ENCODE measurements at places on chromosomes 12 and 14.
A peak's percentile ranks its signal among the peaks of the same experiment; 100 is the strongest.

GRCh38 chr14:33455654-33456345 is 495.1 kb downstream of the EGLN3 start:
- DNase-seq = no peak

DNA sequence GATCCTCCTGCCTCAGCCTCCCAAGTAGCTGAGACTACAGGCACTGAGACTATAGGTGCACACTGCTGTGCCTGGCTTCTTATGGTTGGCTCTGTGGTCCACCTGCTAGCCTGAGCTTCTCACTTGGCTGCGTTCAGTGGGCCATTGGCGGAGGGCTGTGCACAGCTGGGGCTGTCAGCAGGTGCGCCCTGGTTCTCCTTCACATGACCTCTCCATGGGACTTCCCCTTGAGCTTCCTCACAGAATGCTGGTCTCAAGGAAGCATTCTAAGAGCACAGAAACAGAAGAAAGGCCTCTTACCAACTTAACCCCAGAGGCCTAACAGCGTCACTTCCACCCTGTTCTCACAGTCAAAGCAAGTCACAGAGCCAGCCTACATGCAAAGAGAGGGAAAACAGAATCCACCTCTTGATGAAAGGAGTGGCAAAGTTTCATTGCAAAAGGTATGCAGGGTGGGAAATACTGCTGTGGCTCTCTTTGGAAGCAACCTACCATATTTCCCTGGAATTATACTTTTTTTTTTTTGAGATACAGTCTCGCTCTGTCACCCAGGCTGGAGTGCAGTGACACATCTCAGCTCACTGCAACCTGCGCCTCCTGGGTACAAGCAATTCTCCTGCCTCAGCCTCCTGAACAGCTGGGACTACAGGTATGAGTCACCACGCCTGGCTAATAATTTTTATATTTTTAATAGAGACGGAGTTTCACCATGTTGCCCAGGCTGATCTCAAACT is 9.3 kb downstream of the RILPL2 start:
- DNase-seq = peak; percentile 75

- DNase-seq = no peak
Measured at GRCh38 chr14:77663293-77663692, 44.5 kb downstream of the ALKBH1 start.

- no peak for DNase-seq
Measured at GRCh38 chr14:67738740-67739504, 37.2 kb downstream of the RDH12 start.

DNA sequence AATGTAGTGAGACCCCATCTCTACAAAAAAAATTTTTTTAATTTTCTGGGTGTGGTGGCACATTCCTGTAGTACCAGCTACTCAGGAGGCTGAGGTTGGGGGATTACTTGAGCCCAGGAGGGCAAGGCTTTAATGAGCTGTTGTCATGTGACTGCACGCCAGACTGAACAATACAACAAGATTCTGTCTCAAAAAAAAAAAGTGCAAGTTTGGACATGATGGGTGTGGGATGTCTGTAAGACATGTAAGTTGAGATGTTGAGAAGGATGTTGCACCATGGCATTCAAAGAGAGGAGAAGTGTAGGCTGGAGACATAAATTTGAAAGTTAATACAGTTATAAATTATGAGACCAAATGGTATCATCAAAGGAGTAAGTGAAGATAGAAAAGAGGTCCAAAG is 23.5 kb downstream of the YEATS4 start:
- no peak for DNase-seq

- no peak for DNase-seq
Measured at GRCh38 chr14:43900173-43900655, 606.9 kb downstream of the FSCB start.

GRCh38 chr12:128033473-128033872 is 233.5 kb upstream of the TMEM132C start:
- no peak for DNase-seq

- no peak for DNase-seq
Measured at GRCh38 chr14:39446131-39446744, 14.0 kb upstream of the FBXO33 start.

GRCh38 chr12:121632069-121632970 is 6.0 kb downstream of the ORAI1 start:
- DNase-seq = no peak

GRCh38 chr14:59224341-59224740 is 35.9 kb downstream of the DAAM1 start:
- DNase-seq = no peak

- peak; percentile 58 for DNase-seq
Measured at GRCh38 chr14:67934087-67934486, 114.5 kb downstream of the RAD51B start.

DNA sequence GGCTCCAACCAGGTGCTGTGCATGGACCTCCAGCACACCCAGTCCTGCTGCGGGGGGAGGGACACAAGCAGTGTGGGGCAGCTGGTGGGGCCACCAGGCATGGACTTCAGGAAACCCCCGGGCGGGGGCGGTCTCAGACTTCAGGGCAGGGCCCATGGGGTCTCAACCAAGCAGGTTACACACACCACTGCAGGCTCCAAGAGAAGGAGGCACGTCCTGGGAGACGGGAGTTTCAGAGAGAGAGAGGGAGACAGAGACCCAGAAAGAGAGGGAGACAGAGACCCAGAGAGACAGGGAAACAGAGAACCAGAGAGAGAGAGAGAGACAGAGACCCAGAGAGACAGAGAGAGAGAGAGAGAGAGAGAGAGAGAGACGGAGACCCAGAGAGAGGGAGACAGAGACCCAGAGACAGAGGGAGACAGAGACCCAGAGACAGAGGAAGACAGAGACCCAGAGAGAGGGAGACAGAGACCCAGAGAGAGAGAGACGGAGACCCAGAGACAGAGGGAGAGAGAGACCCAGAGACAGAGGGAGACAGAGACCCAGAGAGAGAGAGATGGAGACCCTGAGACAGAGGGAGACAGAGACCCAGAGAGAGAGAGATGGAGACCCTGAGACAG is 128.9 kb downstream of the NCOR2 start:
- DNase-seq = no peak

DNA sequence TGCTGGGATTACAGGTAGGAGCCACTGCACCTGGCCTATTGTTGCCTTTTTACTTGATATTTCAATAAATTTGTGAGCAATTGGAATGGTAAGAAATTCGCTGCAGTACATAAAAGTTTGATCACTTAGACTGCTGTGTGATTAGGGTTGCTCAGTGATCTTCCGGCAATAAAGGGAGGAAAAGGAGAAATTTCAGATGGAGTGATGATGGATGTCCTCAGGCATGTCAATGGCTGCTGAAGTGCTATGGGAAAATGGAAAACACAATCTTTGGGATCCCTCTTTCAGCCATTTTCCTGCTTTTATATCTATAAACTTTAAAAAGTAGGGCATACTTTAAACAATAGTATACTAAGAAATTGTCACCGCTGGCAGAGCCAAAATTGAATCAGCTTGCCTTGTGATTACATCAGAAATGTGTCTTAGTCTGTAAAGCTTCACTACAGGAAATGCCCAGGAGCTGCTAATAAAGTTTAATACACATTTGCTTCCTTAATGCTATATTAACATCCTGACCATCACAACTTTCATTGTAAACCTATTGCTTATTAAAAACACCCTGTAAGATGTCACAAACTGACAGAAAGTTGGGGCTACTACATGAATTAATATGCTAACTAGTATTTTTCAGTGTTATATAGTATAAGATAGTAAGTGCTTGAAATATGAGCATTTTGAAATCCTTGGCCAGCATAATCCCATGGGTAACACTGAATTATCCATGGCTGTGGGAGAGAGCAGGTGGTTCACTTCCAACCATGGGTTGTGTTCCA is 13.7 kb upstream of the FBXL14 start:
- DNase-seq = no peak

DNA sequence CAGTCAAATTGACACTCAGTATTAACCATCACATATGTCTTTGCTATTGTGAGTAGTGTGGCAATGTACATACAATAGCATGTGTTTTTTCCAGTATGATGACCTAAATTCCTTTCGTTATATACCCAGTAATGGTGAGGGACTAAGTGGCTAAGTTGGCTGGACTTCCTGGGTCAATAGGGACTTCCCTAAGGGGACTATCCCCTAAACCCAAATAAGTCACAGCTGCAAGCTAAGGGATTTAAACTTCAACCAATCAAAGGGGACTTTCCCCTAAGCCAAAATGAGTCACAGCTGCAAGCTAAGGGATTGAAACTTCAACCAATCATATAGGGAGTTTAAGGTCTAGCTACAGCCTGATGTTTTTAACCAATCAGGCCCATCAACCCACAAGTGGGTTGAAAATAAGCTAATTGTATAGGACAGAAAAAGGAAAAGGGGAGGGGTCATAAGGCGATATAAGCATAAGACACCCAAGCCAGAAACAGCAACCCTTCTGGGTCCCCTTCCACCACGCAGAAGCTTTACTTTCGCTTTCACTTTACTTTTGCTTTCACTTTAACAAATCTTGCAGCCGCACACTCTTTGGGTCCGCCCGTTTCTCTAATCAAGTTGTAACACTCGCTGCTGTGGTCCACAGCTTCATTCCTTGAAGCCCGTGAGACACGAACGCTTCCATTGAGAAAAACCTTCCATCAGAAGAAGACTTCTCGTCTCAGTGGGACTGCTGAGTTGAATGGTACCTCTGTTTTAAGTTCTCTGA is 404.4 kb downstream of the FLRT2 start:
- DNase-seq = peak; percentile 91

DNA sequence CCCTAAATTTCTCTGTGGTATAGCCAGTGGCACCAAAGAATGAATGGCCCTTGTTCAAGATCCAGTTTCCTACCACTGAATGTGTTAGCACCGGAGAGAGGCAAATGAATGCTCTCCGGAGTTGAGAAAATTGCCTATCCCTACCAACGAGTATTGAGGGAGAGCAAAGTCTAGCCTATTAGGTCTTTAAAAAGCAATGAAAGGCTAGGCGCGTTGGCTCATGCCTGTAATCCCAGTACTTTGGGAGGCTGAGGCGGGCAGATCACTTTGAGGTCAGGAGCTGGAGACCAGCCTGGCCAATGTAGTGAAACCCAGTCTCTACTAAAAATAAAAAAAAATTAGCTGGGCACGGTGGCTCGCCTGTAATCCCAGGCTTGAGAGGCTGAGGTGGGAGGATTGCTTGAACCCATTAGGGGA is 898 bp upstream of the RAB15 start:
- DNase-seq = no peak

GRCh38 chr14:47040550-47040949 is 389.0 kb upstream of the RPL10L start:
- no peak for DNase-seq

- no peak for DNase-seq
Measured at GRCh38 chr12:94525951-94526350, 66.3 kb upstream of the CEP83 start.

- no peak for DNase-seq
Measured at GRCh38 chr12:66156654-66157053, 13.1 kb downstream of the TMBIM4 start.

DNA sequence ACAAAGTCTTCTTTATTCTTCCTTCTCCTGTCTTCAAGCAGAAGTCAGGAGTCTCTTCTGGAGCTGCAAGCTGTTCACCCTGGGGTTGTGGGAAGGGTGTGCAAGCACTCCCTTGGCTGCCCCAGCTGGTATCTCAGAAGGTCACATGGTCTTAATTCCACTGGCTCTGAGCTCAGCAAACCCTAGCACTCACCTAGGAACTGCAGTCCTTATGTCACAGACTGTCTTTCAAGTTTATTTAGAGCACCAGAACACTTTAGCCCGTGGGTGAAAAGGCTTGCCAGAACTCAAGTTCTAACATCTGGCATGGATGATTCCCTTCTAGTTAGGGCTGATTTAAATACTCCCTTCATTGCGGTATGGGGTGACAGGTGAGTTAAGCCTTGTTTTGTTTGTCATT is 379.0 kb downstream of the CCER1 start:
- no peak for DNase-seq

DNA sequence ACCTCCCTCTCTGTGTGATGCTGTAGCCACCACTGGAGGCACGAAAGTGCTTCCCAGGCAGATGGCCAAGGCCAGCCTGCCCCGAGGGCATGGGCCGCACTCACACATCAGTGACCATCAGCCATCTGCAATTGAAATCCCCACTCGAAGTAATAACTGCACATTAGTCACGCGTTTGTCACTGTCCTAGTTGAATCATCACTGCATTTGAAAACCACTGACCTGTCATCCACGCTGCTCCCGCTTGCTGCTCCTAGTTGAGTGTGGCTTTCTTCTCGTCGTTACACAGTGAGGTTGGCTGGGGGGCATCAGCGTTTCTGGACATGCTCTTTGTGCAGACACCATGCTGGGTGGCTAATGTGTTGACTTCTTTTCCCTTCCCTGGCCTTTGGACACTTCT is 176.1 kb downstream of the ADGRD1 start:
- no peak for DNase-seq

GRCh38 chr12:91017043-91017442 is 12.3 kb upstream of the EPYC start:
- no peak for DNase-seq

- no peak for DNase-seq
Measured at GRCh38 chr14:70897464-70897863, 9.8 kb upstream of the PCNX1 start.

- no peak for DNase-seq
Measured at GRCh38 chr12:75813072-75813471, 218.5 kb downstream of the PHLDA1 start.

DNA sequence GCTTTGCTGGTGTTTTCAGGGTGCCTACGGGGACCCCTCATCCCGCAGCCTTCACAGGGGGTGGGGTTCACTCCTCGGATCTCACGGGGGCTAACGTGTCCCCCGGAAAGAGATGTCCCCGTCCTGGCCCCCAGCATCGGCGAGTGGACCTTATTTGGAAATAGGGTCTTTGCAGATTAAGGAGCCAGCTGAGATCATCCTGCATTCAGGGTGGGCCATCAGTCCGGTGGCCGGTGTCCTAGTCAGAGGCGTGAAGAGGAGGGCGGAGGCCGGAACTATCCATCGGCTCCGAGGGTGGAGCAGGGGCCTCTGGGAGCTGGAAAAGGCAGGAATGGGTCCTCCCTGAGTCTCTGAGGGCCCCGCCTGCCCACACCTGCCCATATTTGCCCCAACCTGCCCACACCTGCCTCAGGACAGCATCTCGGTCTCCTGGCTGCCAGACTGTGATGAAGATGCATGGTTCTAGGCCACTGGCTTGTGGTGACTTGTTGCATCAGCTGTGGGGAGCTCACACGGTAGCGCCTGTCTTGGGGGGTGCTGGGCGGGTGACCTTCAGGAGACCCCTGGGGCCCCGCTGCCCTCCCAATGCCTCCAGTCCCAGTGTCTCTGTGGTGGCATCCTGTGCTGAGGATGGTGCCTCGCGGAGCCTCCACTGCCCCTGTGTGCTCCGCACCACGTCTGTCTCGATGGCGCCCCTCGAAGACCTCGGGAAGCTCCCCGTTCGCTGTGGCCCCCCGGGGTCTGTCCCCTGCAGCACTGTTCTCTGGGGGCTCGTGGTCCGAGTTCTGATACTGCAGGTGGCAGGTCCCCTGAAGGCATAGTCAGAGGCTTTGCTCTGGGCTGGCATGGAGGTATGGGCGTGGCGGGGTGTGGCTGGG is 14.7 kb downstream of the NOC4L start:
- no peak for DNase-seq

- DNase-seq = no peak
Measured at GRCh38 chr12:103647267-103647666, 60.2 kb downstream of the STAB2 start.

- DNase-seq = no peak
Measured at GRCh38 chr12:98291828-98292227, 223.6 kb upstream of the TMPO start.

- DNase-seq = no peak
Measured at GRCh38 chr14:29717901-29718300, 209.7 kb downstream of the PRKD1 start.
